ENCODE measurements at places on chromosomes 16 and 17.

GRCh38 chr17:11545696-11546095 lies 52.6 kb upstream of the DNAH9 start:
- no peak for DNase-seq

- DNase-seq, result no peak
Measured at GRCh38 chr16:77289331-77289809, 90.2 kb downstream of the SYCE1L start.

DNA sequence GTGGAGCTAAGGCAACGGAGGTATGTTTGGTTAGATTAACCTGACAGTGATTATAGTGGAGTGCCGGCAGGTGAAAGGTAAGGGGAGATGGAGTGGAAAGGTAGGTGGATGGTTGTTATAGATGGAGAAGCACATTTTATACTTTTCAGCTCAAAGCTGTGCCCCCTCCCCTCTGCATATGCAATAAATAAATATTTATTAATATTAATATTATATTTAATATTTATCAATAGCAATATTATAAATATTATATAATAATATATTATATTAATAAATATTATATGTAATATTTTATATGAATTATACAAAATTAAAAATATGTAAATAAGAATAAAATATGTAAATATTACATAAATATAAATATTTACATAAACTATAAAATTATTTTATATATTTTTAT lies 70.0 kb downstream of the WSCD1 start:
- DNase-seq, result no peak

- no peak for DNase-seq
Measured at GRCh38 chr16:27762441-27762840, 212.5 kb downstream of the KATNIP start.

- DNase-seq, result no peak
Measured at GRCh38 chr17:16969931-16970906, 1.7 kb downstream of the TNFRSF13B start.

- no peak for DNase-seq
Measured at GRCh38 chr17:6179017-6179416, 108.8 kb downstream of the WSCD1 start.

- no peak for DNase-seq
Measured at GRCh38 chr16:12311877-12312276, 335.3 kb downstream of the SNX29 start.

GRCh38 chr16:3618769-3619141 lies 7.3 kb upstream of the SLX4 start:
- no peak for DNase-seq

DNA sequence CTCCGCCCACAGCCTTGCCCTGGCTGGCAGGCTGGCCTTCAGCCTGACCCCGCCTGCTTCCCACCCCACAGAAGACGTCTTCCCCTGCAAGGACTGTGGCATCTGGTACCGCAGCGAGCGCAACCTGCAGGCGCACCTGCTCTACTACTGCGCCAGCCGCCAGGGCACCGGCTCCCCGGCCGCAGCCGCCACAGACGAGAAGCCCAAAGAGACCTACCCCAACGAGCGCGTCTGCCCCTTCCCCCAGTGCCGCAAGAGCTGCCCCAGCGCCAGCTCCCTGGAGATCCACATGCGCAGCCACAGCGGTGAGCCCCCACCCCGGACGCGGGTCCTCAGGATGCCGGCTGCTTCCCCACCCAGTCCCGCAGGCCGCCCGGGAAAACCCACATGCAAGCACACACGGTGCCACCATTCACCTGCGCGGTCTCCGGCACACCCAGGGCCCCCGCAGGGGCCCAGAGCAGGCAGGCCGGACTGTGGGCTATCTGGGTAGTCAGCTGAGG lies 38.2 kb upstream of the ZC3H18 start:
- DNase-seq, result no peak

- no peak for DNase-seq
Measured at GRCh38 chr16:62652441-62653120, 616.3 kb upstream of the CDH8 start.

DNA sequence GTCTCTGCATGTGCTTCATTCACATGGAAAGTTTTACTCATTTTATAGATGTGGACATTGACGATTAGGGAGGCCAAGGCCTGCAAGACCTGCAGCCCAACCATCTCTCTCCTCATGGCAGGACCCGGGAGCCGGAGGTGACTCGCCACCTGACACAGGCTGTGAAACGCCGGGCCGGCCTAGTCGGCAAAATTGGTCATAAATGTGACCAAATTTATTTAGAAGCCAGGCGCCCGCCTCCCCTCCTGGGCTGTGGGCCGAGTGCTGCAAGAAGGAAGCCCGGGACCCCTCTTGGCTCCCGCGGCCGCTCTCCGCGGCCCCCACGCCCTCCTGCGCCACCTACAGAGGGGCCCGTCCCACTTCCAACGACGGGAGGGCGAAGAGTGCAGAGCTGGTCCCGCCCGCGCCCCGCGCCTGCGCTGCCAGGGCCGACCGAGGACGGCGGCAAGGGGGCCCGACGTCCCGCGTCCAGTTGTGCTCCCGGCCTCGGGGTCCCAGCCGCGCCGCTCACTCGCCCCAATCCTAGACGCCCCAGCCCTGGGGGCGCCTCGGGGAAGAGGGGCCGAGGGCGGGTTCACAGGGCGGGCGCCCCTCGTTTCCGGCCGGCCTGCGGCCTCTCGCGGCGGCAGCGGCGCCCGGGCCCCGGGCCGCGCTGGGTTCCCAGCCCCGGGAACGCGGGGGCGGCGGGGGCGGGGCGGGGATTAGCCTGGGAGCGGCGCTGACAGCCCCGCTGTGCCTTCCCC lies 47.5 kb downstream of the WNT3 start:
- DNase-seq, result peak; percentile 37

DNA sequence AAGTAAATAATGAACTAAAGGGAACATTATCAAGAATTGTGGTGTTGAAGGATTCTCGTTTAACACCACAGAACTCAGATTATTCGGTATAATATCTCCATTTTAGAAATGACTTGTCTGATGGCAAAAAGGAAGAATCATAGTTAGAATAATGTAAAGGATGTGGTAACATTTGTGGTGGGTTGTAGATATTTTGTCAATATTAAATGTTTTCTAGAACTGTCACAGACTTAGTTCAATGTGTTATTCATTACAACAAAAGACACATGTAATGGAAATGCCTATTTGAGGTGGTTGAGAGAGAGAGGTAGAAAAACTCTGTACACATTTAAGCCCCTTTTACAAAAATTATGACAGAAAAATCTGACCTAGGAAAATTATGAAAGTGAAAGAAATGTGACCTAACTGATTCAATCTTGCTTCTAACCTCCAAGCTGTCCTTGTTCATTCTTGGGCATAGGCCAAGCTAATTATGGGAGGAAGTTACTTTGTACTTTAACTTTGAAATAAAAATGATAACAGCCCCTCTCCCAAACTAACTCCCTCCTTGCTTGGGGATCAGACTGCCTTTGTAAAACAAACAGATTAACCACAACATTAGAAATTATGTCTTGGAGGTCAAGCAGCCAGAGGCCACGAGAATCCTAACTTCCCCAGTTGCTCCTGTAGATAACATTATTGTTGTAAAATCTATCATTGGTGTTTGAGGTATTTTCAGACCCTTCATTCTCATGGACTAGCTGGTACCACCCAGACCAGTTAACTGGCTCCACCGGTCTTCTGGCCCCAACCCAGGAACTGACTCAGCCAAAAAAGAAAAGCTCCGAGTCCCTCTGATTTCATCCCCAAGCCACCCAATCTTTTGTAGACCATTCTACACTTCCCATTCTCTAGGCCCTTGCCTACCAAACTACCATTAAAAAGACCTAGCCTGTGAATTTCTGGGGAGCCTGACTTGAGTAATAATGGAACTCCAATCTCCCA lies 1287.8 kb upstream of the CDH8 start:
- no peak for DNase-seq

- DNase-seq, result no peak
Measured at GRCh38 chr16:4123616-4124300, 7.5 kb upstream of the ADCY9 start.

DNA sequence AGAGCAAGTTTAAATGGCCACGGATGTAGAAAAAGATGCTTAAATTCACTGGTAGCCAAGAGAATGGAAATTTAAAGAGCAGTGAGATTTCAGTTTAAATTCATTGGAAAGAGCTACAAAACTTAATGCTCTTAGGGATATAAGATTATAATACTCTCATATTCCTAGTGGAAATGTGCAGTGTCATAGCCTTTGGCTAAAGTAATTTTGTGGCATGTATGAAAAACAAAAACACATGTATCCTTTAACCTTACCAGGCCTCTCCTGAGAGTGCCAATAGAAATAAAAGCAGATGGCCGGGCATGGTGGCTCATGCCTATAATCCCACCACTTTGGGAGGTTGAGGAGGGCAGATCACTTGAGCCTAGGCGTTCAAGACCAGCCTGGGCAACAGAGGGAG lies 289.2 kb downstream of the PHKB start:
- no peak for DNase-seq

DNA sequence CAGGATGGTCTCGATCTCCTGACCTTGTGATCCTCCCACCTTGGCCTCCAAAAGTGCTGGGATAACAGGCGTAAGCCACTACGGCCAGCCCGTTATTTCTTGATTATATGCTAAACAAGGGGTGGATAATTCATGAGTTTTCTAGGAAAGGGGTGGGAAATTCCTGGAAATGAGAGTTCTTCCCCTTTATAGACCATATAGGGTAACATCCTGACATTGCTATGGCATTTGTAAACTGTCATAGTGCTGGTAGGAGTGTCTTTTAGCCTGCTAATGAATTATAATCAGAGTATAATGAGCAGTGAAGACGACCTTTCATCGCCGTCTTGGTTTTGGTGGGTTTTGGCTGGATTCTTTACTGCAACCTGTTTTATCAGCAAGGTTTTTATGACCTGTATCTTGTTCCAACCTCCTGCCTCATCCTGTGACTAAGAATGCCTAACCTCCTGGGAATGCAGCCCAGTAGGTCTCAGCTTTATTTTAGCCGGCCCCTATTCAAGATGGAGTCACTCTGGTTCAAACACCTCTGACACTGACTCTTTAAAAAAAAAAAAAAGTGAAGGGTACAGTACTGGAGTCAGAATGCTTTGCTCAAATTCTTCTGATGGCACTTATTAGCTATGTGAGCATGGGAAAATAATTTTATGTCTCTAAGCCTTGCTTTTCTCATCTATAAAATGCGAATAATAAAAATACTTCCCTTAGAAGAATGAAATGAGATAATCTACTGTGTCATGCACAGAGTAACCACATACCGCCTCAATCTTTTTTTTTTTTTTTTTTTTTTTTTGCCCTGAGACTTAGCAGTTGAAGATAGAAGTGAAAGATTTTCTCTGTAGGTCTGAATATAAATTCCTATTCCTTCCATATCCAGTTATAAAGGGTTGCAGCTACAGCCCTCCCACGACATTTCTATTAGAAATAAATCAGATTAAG lies 5.1 kb upstream of the CALCOCO2 start:
- no peak for DNase-seq

- DNase-seq, result peak; percentile 55
Measured at GRCh38 chr17:10127819-10128425, 70.5 kb downstream of the GAS7 start.

GRCh38 chr16:20650400-20651166 lies 46.9 kb downstream of the ACSM1 start:
- no peak for DNase-seq

GRCh38 chr17:46056800-46057304 lies 57.8 kb downstream of the STH start:
- DNase-seq, result no peak

- peak; percentile 42 for DNase-seq
Measured at GRCh38 chr16:3023415-3023668, 400 bp downstream of the HCFC1R1 start.

DNA sequence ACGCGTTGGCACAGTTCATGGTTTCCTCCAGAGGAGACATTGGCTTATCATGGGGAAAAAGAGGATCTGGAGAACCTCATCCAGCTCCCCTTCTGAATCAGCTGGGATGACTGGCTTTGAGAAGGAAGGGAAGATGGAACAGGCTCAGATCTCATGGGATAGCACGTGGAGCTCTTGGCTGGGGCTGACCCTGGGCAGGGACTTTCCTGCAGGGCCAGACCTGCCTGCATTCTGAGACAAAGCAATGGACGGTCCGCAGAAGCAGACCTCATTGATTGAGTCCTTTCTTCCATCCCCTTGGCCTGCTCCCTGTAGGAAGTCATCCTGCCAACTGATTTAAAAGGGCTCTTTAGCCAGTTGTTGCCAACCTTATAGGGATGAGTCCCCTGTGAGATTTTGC lies 26.2 kb downstream of the PLCD3 start:
- DNase-seq, result no peak

DNA sequence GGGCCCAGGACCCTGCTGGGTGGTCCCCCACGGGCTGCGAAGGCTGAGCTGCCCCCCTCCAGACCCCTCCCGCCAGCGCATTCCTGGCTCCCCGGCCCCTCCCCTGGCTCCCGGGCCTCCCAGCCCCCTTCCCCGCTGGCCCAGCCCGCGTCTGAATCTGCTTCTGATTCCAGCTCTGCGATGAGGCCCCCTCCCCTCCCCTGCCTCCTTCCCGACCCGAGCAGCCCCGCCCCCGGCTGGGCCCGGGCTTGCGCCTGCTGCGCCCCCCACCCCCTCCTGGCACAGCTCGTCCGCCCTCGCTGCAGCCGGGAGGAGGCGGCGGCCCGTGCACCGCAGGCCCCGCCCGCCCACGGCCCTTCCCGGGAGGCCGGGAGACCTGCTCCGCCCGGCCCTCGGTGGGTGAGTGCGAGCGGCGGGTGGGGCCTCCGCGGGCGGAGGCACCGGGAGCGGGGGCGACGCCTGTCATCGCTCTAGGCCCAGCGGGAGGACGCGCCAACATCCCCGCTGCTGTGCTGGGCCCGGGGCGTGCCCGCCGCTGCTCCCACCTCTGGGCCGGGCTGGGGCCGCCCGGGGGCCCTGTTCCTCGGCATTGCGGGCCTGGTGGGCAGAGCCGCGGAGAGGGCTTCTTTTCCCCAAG lies at the start of gene NTN3:
Gene NTN3, plus strand, starts transcription at position 282 of the 637 bp plus-strand sequence. CDS start 405 bp downstream, outside the sequence.
- no peak for DNase-seq

DNA sequence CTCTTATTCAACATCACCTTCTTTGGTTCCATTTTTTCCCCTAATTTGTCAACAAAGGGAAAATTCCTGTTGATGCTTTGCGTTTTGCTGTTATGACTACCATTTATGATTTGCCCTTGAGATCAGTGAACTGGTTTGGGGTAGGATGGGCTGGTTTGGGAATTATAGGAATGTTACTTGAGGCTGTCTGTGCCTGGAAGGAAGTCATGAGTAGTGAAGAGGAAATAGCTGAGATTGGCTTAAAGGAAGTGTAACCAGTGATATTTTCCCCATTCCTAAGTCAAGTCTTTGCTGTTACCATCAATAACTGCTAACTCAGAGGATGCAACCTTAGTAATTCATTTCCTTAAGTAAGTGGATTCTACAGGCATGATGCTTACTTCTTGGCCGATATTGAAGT lies 179.2 kb downstream of the MAP2K6 start:
- no peak for DNase-seq

Data from substantia nigra (tissue), 51 donors.